CD4-positive, alpha-beta T cell treated with Interleukin-6 at 100 ng/mL for 8 hours (primary cell): ENCODE measurements at places on chromosomes 6 and 20.

- no peak for DNase-seq
Measured at GRCh38 chr6:9943986-9944385, 470.9 kb downstream of the TFAP2A start.

DNA sequence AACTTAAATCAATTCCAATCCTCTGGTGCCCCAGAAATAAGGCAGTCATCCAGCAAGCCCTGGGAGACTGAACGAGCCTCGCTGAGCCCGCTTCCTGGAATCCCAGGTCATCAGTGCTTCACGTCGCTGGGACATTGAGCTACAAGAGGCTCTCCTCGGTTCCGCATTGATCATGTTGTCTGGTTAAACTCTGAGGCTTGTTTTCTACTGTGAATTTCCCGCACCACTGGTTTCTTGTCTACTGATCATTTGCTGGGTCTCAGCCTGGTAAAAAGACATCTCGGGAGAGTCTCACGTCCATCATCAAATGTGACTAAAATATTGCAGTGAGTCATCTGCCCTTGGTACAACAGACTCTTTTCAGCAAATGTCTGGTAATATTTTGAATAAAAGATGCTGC is 569.2 kb downstream of the QKI start:
- no peak for DNase-seq

GRCh38 chr6:3442431-3443220 is 14.2 kb downstream of the SLC22A23 start:
- DNase-seq = no peak

GRCh38 chr6:159557031-159557430 is 136.0 kb downstream of the SOD2 start:
- no peak for DNase-seq

DNA sequence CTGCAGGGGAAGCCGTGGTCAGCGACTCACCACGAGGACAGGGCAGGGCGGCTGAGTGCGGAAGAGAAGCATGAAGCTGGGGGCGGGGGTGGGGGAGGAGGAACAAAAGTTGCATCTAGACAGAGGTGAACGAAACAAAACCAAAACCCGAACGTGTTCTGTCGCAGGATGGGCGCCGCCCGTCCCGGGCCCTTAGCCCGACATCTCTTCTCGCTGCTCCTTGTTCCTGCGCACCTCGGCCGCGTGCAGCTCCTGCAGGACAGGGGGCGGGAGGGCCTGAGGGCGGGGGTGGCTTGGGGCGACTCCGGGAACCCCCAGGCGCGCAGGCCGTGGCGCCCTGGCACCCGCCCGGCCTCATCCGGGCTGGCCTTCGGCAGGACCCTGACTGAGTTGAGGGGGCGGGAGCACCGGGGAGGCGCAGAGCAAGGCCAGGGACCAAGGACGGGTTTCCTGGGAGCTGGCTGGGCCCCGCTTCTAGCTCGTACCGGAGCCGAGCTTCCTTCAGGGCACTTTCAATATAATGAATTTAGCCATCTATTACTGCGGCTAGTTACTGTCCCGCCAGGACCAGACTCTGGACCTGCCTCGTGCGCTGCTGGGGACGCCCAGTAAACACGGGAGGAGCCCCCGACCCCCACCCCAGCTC is 12.0 kb downstream of the STMN3 start:
- peak; percentile 61 for DNase-seq

DNA sequence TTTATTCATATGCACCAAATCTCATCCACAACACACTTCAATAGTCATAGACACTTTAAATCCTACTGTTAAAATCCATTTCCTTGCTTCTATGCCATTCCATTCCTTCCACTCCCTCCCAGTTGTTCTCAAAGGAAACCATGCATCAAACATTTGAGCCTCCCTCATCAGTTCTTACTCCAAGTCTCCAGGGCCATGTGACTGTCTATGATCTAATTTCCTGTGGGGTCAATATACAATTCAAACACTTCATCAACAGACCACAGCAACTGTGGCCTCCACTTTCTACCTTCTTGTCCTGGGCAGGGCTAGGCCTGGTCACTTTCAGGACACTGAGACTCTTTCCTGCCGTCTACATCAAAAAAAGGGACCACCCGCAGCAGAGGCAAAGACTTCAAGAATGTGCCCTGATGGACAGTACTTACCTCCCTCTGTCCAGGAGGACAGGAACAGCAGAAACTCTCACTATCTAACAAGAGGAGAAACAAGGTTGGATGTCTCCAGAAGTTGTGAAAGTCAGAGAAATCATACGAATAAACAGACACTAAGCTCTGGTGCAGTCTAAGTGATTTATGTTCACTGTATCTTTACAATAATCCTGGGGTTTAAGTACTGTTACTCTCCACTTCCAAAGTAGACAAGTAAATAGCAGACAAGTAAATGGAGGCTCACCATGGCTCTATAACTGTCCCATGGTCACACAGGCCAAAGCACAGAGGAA is 160.2 kb downstream of the QRSL1 start:
- DNase-seq = no peak

GRCh38 chr20:18258126-18258860 is 30.0 kb upstream of the ZNF133 start:
- no peak for DNase-seq

DNA sequence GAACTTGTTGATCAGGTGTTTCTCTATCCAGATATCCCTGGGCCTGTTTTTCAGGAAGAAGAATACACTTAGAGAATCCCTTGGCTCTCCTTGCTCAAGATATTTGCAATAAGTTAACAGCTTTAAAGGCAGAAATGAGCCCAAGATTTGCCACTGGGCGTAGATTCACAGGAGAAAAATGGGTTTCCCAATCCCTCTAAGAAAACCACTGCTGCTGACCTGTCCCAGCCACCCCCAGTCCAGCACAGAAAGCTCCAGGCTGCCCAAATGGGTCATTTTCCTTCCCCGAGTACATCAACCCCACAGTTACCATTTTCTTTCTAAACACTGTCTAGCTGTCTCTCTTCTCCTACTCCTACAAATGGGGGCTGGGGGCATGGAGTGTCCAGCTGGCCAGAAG is 67.3 kb downstream of the ANKRD60 start:
- DNase-seq = no peak

DNA sequence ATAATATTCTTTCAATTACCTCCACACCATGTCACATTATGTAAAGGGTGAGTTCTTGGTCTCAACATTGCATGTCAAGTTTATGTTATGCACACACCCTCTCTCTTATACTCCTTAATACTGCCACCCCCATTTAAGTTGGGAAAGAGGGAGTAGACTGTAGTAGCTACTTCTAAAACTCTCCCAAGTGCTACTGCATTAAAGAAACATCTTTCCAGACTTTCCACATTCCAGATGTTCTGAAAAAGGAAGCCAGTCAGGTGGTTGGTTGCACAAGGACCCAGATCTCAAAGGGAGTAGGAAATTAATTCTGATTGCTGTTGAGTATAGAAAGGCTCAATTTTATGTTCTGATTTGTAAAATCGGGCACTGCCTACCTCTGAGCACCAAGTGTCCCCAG is 419.5 kb downstream of the CD83 start:
- no peak for DNase-seq

- DNase-seq = no peak
Measured at GRCh38 chr6:119256392-119256791, 93.2 kb downstream of the MAN1A1 start.
